ENCODE measurements at places on chromosomes 3 and 15.

DNA sequence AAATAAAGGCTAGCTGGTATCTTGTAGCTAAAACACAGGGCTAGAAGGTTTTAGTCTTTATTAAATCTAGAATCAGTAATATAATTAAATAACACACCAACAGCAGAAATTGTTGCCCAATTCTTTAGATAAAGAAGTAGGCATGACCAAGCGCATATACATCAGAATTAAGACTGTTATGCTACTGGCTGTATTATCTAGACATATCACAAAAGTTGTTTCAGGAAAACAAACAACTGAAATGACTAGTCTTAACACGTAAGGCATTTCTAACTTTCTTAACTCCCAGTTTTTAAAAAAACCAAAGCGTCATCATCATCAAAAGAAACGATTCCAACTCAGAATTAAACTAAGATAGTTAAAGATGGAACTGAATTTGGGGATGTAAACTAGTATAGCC is 55.4 kb downstream of the EMC4 start:
- DNase-seq = no peak

DNA sequence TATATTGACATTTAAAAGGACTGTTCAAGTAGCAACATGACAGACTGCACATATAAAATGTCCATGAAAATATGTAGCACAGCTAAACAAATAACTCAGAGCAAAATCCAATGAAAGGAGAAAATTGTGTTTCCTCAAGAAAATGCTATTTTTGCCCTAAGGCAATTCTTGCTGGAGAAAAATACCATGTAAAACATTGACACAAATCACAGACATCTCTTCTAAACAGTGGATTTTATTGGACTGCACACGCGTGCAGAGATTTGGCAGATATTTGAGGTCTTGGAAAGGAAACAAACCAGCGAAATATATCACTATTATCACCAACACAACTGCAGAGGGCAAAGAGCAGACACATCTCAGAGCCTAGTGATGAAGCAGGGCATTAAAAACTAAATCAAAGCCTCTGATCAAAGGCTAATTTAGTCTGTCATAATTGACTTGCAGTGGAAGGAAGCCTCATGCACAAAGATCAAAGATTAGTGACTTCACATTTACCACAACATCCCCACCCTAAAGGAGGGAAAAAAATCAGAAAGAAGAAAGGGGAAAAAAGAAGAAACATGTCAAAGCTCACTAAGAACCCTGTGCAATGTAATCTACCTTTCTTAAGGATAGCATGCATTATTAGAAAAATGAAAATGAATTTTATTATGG is 52.4 kb downstream of the CHL1 start:
- DNase-seq = no peak

GRCh38 chr15:67863442-67863987 is 23.7 kb upstream of the RNU6-1 start:
- peak; percentile 72 for DNase-seq

GRCh38 chr3:148901987-148902791 is 37.1 kb downstream of the CPA3 start:
- peak; percentile 79 for DNase-seq

DNA sequence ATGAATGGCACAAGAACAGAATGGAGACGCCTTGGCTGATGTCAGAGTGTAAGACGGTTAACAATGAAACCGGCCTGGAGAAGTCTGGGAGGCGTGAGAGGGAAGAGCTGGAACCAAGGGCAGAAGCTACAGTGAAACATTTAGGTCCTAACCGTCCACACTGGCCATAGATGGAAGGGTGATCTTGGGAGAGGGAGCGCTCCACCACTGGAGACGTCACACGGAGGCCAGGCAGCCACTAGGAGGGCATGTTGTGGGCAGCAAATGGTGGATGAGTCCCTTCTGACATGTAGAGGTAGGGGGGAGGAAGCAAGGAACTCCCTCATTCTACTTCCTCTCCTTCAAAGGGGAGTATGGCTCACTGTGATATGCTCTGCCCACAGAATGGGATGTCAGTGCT is 23.8 kb downstream of the FEM1B start:
- no peak for DNase-seq

DNA sequence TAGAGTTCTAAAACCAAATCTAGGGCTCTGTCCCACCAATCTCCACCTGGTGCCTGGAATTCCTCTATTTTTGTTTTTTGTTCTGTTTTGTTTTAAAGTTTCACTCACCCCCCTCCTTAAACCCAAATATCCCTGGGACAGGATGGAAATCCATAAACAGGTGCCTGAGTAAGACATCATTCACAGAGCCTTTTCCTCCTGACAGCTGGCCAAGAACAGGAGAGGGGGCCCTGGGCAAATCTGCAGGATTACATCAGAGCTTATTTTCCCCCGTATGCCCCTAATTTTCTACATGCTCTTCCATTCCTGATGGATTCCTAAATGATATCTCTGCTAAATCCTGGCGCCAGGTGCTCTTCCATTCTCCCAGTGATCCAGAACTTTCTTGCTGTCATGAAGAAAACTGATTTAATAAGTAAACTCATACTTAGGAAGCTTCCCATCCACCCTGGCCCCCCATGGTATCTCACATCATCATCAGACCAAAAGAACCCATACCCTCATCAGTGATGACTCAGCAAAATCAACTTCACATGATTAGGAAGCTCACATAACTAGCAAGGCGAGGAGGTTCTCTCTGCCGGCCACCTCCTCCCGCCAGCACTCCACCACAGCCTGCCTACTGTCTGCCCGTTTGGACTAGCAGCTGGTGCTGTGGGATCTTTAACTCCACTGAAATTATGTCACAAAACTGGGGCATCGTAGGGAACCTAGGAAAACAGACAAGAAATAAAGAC is 61.0 kb downstream of the LIPC start:
- no peak for DNase-seq

GRCh38 chr3:25469558-25469957 is 41.5 kb downstream of the RARB start:
- DNase-seq = no peak

DNA sequence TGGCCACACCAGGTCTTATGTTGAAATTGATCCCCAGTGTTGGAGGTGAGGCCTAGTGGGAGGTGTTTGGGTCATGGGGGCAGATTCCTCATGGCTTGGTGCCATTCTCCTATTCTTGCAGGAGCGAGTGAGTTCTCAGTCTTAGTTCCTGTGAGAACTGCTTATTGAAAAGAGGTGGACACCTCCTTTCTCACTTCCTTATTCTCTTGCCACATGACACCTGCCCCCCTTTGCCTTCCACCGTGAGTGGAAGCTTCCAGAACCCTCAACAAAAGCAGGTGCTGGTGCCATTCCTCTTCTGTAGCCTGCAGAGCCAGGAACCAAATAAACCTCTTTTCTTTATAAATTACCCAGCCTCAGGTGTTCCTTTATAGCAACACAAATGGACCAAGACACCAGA is 318.1 kb upstream of the MCTP2 start:
- no peak for DNase-seq
